Activated naive CD4-positive, alpha-beta T cell treated with anti-CD3 and anti-CD28 coated beads, Interleukin-2, amount 50 U/mL, for 16 hours (primary cell): ENCODE measurements at places on chromosomes 7 and 10.

GRCh38 chr10:36236931-36237330, 594.8 kb upstream of the FZD8 start:
- no peak for DNase-seq

- DNase-seq, result no peak
Observed at GRCh38 chr10:99709480-99710229, 22.3 kb downstream of the COX15 start.

DNA sequence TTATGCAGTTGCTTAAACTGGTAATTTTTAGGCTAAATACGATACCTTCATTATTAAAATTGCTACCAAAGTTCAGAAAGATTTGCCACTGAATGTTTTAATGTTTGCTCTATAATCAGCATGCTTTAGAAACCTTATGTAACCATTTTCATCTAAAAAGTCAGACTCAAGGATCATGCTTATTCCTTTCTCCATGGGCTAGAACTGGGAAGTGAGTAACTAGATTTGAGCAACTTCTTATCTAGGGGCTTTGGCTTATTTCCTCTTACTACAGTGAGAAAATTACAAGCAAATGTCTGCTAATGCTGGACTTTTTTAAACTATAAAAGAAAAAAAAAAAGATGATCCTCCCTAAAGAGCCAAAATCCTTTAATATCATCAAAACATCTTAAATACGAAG, 215.9 kb downstream of the CRPPA start:
- DNase-seq, result no peak

DNA sequence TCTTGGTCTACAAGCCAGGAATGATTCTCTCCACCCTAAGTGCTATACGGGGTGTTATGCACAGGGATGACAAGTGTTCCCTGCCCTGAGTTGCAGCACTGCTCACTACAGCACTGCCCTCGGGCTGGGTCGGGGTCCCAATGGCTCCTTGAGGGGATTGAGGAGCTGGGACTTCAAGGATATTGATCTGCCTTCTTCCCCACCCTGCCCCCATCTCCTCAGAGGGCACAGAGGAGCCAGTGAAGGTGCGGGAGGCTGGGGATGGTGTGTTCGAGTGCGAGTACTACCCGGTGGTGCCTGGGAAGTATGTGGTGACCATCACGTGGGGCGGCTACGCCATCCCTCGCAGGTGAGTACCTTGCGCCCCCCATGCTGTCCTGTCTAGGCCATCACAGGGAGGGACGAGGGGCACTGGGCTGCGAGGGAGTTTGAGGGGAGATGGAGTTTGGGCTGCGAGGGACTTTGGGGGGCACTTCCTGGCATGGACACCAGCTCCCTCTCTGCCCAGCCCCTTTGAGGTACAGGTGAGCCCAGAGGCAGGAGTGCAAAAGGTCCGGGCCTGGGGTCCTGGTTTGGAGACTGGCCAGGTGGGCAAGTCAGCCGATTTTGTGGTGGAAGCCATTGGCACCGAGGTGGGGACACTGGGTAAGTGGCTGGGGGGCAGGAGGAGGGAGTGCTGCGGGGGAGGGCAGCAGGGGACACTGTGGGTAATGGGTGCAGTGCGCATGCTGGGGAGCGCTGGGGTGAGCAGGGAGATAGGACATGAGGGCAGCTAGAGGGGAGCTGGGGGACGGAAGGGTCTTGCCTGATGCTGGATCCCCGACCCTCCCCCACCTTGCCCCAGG, 10.3 kb downstream of the FLNC start:
- DNase-seq, result no peak

DNA sequence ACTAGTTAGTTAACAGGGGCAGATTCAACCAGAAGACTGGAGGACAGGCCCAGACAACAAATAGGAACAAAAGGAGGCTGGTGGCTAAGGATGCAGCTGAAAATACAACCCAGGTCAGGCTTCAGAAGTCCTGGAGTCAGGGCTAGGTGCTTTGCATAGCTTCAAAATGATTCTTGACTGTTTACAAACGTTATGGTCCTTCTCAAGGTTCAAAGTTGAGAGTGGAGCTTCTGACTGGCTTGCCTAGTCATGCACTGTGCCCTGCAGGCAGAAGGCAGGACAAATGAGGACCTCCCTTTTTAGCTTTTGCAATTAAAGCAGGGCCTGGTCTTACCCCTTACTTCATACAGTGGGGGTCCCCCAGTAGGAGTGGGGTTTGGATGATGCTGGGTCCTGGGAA, 4.4 kb upstream of the CDH23 start:
- DNase-seq, result no peak

DNA sequence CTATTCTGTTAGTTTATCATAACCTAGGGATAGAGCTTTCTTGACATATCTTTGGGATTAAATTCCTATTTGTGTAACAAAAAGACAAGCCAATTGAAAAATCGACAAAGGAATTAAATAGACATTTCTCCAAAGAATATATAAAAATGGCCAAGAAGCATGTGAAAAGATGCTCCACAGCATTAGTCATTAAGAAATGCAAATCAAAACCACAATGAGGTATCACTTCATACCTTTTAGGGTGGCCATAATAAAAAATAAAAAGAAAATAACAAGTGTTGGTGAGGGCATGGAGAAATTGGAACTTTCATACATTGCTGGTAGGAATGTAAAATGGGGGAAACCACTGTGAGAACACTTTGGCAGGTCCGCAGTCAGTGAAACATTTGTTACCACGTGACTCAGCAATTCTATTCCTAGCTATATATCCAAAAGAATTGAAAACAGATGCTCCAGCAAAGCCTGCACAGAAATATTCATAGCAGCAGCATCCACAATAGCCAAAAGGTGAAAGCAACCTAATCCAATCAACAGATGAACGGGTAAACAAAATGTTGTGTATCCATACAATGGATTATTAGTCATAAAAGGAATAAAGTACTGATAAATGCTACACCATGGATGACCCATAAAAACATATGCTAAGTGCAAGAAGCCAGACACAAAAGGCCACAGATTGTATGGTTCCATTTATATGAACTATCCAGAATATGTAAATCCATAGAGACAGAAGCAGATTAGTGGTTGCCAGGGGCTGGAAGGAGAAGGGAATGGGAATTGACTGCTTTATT, 20.5 kb downstream of the SPAG6 start:
- no peak for DNase-seq

GRCh38 chr7:70042533-70042932, 444.3 kb downstream of the AUTS2 start:
- no peak for DNase-seq
